ENCODE measurements at places on chromosomes 13 and 19.

- DNase-seq: no peak
Measured at GRCh38 chr13:80483157-80483556, 142.2 kb upstream of the SPRY2 start.

DNA sequence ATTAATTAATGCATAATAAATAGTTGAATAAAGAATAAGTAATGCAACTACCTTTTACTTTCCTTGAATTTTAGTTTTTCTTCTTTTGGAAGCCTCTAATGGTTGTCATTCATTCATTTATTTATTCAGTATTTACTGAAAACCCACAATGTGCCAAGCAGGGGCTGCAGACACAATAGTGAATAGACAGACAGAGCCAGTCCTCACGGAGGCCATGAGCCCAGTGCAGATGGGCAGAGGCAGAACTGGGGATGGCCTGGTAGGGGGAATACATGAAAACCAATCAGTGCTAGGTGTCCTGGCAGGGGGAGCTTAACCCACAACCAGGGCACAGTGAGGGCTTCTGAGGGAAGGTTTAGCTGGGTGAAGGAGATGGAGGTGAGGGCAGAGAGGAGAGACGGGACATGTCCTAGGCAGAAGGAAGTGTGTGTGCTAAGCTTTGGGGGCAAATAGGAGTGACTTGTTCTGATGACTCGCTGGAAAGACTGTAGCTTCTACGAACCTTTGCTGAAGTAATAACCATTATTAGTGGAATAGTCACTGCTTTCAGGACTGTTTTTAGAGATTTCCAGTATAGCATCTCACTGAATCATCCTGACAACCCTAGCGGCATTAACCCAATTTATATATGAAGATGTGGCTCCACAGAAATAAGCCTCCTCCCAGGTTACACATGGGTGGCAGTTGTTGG, 55.9 kb downstream of the ERCC5 start:
- no peak for DNase-seq

- no peak for DNase-seq
Measured at GRCh38 chr13:63741029-63741813, 2325.6 kb upstream of the PCDH20 start.

- no peak for DNase-seq
Measured at GRCh38 chr13:75365724-75366173, 116.2 kb downstream of the TBC1D4 start.

- no peak for DNase-seq
Measured at GRCh38 chr13:30047154-30047874, 196.9 kb upstream of the UBL3 start.

DNA sequence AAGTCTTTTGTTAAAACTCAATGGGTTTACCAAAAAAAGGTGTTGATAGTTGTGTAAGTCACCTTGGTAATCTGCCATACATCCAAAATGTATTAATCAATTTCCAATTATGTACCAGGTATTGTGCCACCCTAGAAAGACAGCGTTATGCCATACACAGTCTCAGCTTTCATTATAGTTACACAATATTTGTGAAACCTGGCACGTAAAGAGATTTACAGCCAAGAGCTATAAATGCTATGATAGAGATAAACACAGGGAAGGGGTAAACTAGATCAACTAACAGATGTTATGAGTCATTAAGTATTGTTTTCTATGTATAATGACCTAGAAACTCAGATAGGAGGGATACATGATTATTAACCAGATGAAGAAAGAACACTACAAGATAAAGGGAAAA, 725.6 kb upstream of the SLITRK5 start:
- no peak for DNase-seq

- DNase-seq: no peak
Measured at GRCh38 chr13:114143806-114144605, 11.6 kb upstream of the RASA3 start.

- no peak for DNase-seq
Measured at GRCh38 chr19:3420244-3420755, 53.9 kb downstream of the NFIC start.

GRCh38 chr19:29623726-29624488, 17.8 kb downstream of the POP4 start:
- no peak for DNase-seq

DNA sequence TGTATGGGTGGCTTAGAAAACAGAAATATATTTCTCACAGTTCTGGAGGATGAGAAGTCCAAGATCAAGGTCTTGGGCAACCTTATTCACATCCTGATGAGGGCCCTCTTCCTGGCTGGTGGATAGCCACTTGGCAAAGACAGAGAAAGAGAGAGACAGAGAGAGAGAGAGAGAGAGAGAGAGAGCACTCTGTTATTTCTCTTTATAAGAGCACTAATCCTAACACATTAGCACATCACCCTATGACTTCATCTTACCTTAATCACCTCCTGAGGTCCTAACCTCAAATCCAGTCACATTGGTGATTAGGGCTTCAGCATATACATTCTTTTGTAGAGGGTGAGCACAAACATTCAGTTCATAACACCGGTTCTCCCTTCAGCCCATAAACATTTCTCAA, 430.3 kb downstream of the EFNB2 start:
- DNase-seq: no peak

DNA sequence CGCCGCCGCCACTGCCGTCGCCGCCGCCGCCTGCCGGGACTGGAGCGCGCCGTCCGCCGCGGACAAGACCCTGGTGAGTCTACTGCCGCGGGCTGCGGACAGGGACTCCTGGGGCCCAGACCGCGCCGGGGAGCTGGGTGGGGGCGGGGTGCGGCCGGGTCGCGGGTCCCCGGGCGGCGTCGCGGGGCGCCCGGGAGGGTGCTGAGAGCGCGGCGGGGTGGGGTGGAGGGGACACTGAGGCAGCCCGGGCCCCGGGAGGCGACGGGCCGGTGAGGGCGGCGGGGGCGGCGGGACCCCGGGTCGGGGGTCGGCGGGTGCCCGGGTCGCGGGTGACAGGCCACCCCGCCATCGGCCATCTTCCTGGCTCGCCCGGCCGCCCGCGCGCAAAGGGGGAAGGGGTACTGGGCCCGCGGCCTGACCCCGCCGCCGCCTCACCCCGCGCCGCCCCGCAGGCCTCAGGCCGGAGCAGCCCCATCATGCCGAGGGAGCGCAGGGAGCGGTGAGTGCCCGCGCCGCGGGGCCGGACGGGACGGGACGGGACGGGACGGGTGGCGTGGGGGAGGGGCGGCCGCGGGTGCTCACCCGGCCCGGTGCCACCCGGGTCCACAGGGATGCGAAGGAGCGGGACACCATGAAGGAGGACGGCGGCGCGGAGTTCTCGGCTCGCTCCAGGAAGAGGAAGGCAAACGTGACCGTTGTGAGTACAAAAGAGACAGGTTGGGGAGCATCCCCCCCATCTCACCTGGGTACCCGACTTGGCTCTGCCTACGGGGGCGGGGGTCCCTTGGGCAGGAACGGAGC, 489 bp downstream of the CCNE1 start:
- DNase-seq: peak; percentile 20

- no peak for DNase-seq
Measured at GRCh38 chr13:29435125-29435911, 160.2 kb downstream of the SLC7A1 start.

DNA sequence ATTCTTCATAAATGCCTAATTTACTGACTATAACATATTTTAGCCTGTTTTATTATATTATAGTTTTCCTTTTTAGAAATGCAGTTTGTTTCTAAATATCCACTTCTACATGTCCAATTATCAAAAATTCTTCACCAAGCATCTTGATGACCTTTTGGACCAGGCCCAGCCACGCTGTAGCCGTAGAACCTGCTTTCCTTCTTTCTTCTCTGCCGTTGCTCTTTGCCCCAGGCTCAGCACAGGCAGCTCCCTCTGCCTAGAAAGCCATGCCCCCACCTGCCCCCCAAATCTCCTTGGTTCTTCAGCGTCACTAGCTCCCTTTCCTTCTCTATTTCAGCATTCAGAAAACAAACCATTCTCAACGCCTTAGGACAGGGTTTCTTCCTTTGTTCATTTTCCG, 65.4 kb downstream of the ESD start:
- no peak for DNase-seq

Data from left ventricle myocardium inferior (tissue), 1 donor.